ENCODE measurements at places on chromosomes 7 and 10.

DNA sequence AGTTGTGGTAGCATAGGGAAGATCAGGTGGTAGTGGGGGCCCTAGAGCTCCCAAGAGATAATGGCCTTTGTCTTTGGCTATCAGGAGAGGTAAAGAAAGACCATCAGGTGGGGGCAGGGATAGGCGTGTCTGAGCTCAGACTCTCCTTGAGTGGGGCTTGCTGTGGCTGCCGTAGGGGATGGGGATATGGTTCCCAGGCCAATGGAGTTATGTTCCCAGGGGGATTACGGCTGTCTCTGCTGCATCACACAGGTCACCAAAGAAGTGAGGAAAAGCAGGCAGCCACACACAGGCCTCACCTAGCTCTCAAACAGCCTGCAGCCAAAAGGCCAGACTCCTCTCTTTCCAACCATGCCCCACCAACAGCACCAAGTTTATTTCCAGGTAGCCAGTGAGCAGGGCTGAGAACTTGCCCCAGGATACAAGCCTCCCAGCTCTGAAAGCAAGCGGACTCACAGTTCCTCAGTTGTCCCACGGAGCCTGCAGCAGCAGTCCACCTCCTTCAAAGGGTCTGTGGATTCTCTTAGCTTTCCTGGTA, 37.6 kb upstream of the C1QL3 start:
- no peak for DNase-seq

GRCh38 chr10:69107176-69107490, 16.8 kb upstream of the VPS26A start:
- DNase-seq = no peak

DNA sequence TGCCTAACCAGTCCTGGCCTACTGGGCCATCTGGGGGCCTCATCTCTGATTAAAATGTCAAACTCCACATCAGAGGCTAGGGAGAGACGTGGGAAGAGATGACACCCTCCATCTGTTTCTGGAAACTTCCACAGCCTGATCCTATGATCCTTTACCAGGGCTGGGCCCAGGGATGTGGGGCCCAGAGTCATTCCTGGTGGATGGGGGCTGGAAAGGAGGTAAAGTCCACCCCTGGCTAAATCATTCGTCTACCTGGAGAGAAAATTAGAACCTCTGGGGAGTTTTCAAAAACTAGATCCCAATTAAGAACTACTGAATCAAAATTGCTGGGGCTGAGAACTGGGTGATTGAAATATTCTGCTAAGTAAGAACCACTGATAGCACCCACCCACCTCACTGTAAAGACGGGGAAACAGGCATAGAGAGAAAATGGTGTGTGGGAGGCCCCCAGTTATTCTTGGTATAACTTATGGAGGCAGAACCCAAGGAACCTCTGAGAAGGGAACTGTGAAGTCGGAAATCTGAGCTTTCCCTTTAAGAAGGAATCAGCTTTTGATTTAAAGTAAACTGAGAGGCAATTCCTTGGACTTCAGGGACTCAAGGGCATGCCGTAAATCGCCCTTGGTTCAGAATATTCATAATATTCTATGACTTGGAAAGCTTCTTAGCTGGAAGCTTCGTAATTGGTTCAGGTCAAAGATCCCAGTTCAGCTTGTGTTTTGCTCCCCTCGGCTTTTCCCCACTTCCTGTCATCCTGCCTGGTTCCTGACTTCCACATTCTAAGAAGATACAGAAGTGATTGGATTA, 53.1 kb downstream of the PRKAG2 start:
- no peak for DNase-seq

DNA sequence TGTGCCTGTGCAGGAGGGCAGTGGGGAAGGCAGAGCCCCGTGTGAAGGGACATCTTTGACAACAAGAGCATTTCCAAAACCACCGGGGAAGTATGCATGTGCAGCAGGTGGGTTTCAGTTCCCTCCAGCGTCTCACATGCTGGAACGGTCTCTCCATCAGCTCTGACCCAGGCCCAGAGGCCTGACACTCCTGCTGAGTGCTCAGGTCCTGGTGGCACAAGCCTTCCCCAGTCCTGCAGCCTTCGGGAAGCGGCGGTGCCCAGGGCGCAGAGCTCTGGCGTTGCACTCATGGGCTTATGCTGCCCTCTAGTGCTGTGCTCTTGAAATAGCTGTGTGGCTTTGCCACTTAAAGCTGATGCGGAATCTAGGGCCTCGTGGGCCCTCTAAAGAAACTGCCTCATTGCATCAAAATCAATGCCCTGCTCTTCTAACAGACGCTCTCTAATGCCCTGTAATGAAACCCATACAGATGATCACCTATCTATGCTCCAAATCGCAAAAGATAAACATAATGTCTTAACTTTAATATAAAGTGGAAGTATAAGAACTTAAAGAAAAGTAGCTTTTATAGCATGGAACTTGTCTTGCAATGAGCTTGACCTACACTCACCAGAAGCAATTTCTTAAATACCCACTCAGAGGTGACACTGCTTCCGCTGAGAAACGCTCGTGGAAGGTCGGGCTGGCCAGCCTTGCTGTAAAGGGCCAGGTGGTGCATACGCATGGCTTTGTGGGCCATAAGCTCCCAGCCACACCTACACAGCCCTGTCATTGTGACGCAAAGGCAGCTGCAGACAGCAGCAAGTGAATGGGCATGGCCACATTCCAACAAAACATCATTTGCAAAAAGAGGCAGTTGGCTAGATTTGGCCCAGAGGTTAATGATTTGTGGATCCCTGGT, 38.6 kb downstream of the CLRN3 start:
- DNase-seq = peak; percentile 45

DNA sequence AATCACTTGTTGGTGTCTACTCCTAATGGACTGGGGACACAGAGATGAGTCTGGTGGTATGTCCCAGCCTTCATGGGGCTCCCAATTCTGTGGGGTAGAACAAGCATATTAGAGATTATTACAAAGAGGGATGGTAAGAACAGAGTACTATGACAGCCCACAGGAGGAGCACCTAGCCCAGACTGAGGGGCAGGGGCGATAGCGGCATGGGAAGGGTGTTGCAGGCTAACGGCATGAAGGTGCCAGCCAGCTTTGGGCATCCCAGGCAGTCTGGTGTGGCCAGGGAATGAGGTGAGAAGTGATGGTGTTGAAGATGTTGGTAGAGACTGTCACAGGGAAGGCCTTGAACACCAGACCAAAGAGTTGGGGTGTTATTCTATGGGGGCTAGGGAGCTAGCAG, 280.0 kb downstream of the RPS24 start:
- no peak for DNase-seq

DNA sequence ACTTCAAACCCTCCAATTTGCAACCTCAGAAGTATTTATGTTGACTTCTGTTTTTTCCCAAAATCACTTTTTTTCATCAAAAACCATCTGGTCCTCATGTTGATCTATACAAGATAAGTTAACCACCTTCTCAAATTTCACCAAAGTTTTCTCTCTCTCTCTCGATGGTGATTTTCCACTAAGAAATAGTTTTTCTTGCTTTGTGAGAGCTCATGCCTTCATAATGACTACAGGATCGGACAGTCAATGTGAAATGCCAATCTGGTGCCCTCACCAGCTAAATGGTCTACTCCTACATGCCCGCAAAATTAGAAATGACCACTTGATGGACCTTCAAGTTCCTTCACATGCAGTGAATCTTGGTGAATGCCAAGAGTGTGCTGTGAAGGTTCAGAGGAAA, 40.4 kb downstream of the CNNM1 start:
- DNase-seq = no peak

GRCh38 chr10:71092812-71093401, 119.5 kb upstream of the UNC5B start:
- no peak for DNase-seq

- peak; percentile 88 for DNase-seq
Observed at GRCh38 chr10:84328418-84329195, at the start of gene CCSER2. TSS of gene CCSER2 (plus strand) at chr10:84328589. CDS start at chr10:84371053, 42,464 bp downstream.

DNA sequence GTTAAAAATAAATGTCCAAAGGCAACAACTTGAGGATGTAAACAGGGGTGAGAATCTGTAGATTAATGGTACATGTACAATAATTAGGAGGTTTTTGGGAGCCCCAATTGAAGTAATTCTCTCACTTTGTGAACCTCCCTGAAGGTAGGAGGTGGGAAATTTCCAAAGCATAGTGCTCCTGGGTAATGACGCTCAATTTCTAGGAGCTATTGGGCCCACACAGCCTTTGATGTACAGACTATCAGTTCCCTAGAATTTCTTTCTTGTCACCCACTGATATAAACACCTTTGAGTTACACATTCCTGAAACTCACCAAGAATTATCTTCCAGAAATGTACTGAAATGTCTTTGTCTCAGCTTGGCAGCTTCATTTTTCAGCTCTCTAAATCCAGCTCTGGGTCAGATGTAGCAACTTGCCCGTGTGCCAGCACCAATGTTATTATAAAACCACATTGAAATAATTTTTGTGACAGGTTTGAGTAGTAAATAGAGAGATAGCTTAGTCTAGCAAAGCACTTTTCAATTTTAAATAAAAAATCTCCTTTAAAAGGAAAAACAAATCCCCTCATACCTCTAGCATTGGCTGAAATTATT, 36.6 kb upstream of the GALNT17 start:
- no peak for DNase-seq

DNA sequence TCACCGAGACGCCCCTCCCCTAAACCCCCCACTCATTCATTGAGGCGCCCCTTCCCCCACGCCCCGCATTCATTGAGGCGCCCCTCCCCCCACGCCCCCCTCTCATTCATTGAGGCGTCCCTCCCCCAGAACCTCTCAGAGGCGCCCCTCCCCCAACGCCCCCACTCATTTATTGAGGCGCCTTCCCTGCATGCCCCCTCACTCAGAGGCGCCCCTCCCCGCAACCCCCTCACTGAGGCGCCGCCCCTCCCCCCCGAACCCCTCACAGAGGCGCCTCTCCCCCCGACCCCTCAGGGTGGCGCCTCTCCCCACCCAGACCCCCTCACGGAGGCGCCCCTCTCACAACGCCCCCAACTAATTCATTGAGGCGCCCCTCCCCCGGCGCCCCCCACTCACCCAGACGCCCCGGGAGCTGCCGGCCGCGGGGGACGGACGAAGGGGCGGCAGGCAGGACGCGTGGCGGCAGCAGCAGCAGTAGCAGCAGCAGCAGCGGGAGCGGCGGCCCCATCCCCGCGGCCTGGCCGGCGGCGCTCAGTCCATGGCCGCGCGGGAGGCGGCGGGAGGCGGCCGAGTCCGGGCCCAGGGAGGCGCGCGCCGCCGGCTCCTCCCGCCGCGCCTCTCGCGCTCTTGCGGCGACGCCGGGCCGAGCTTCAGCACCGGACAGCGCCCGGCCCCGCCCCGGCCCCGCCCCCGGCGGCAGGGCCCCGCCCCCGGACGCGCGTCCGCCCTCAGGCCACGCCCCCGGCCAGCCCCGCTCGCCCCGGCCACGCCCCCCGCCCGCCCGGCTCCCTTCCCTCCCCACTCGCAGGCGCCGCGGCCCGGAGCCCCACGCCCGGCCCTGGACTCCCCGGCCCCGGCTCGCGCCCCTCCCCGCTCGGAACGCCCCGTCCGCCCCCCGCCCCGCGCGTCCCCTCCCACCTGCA, at the start of gene PTPRN2:
PTPRN2 (minus strand) TSS at position 662 of the 923 bp plus-strand sequence.
- peak; percentile 48 for DNase-seq

- no peak for DNase-seq
Observed at GRCh38 chr10:76451911-76452310, 1020.5 kb downstream of the LRMDA start.

GRCh38 chr10:96794836-96795733, 37.0 kb upstream of the LCOR start:
- no peak for DNase-seq

GRCh38 chr10:27911539-27911938, 87.3 kb downstream of the ODAD2 start:
- no peak for DNase-seq

- DNase-seq = no peak
Observed at GRCh38 chr10:124027651-124028050, 65.7 kb downstream of the CHST15 start.

GRCh38 chr7:43390576-43390975, 192.3 kb upstream of the STK17A start:
- no peak for DNase-seq

DNA sequence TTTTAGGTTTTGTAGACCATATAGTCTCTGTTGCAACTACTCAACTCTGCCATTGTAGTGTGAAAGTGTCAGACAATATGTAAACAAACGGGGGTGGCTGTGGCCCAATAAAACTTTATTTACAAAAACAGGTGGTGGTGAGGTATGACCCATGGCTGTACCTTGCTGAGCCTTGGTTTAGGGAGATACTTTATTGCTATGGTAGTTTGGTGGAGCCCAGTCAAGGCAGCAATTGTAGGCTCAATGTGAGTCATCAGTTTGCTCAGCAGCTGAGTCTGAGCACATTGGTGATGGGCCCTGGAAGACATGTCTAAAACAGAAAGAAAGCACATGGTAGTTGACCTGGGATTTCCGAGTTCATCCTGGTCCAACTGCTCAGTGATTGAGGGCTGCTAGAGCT, 242.5 kb downstream of the REEP3 start:
- DNase-seq = no peak

- no peak for DNase-seq
Observed at GRCh38 chr7:110187877-110188554, 902.9 kb upstream of the LRRN3 start.

DNA sequence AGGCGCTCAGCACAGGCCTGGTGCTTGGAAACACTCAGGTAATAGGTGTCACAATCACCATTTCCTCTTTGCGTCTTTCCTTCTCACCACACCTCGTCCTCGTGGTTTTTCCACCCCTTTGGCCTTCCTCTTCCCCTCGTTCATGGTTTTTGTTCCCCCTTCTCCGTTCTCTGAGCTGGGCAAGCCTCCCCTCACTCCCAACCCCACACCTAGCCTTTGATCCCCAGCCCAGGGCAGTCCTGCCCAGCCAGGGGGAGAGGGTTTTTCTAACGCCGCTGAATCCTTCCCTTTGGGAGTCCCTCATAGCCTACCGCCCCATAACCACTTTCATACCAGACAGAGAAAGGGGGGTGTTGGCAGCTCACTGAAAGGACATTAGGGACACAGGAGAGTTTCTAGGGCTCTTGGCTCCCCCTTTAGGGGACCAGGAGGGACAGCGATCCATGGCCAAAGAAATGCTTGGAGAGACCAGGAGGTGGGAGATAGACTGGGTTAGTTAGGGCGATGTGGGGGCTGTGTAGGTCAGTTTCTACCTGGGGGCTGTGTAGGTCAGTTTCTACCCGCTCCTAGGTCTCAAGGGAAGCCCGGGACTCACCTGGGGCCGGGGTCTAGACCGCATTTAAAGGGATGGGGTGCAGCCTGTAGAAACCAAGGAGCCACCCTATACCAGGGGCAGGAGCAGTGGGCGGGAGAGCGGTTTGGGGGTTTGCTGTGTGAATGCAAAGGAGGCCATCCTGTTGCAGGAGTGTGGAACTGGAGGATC, 1.4 kb downstream of the EPHB4 start:
- no peak for DNase-seq

GRCh38 chr10:90930971-90931871, 10.3 kb upstream of the ANKRD1 start:
- no peak for DNase-seq
